Naive thymus-derived CD8-positive, alpha-beta T cell (primary cell): ENCODE measurements at places on chromosomes 7 and 10.

- H3K27me3 ChIP-seq = peaks cover 4% of the 10 kb centered on the region
- no peak overlapping the region for H3K27ac ChIP-seq
- DNase-seq = no peak
- peaks cover 2% of the 10 kb centered on the region for H3K4me1 ChIP-seq
- H3K36me3 ChIP-seq = no peaks in the 10 kb centered on the region
Measured at GRCh38 chr7:74267756-74268565, 13.8 kb upstream of the RFC2 start.

DNA sequence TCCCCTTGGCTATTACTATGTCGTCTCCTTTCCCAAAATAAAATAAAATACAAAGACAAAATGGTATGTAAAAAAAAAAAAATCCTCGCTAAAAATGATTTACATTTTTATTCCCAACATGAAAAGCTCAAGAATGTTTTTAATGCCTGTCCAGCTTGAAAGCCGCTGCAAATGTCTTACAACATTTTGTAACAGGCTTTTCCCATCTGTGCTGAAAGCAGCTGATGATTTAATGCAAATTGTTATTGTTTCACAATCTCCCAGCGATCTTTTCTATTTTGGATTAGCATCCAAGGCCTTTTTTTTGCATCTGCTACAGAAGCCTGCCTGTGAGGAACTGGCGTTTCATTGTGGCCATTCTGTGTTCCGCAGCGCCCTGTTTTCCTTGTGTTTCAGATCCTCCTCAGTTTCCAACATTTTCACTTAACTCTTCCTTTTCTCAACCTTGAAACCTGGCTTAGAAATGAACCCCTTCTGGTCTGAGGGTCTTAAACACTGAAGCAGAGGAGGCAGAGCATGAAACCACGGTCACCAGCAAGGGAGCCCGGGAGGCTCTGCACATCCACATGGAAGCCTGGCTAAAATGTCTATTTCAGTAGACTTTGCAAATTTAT lies 712.1 kb downstream of the PARD3 start:
- H3K27me3 ChIP-seq = peaks cover 5% of the 10 kb centered on the region
- no peaks in the 10 kb centered on the region for H3K36me3 ChIP-seq
- H3K4me3 ChIP-seq = no peak overlapping the region

GRCh38 chr7:128728598-128728997 lies 10.6 kb upstream of the CALU start:
- peaks cover 21% of the 10 kb centered on the region for H3K27me3 ChIP-seq
- no peak for DNase-seq
- H3K36me3 ChIP-seq = no peaks in the 10 kb centered on the region
- no peak overlapping the region for H3K4me3 ChIP-seq

DNA sequence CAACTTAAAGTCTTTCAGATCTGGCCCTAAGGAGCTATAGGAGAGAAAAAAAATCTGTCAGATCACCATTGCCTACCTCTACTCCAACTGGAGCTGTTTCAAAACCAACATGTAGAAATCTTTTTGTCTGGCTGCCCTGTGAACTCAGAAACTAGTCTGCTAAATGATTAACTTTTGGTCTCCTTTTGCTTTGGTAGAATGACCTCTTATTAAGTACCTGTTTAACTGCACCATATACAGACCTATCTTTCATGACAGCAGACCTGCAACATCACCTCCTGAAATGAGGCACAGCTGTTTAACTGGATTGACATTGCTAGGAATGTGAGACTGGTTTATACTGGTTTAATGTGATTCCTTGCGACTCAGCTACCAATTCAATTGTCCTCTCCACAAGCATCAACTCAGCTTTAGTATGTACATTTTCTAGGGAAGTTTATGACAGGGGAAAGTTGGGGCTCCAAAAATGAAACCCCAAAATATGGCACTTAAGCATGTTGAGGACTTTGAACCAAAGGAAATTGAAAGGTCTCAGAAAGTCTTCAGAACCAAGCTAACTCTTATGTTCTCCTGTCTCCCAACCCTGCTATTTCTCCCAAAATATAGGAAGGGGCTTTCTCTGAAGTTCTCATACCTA lies 1.8 kb downstream of the CYP3A43 start:
- H3K27me3 ChIP-seq = no peaks in the 10 kb centered on the region
- no peak for DNase-seq
- H3K4me3 ChIP-seq = no peak overlapping the region

GRCh38 chr10:58400609-58401008 lies 15.4 kb downstream of the TFAM start:
- H3K4me1 ChIP-seq = no peaks in the 10 kb centered on the region
- H3K4me3 ChIP-seq = no peak overlapping the region
- H3K27me3 ChIP-seq = no peaks in the 10 kb centered on the region
- peaks cover 19% of the 10 kb centered on the region for H3K36me3 ChIP-seq
- no peak for DNase-seq
